ENCODE measurements at places on chromosomes 2 and 18.

- no peak for DNase-seq
Observed at GRCh38 chr2:54956111-54956627, 94.1 kb downstream of the RTN4 start.

GRCh38 chr2:115825912-115826311 lies 1383.5 kb downstream of the DPP10 start:
- DNase-seq: no peak

- DNase-seq: no peak
Observed at GRCh38 chr18:39776766-39777165, 2178.3 kb upstream of the PIK3C3 start.

DNA sequence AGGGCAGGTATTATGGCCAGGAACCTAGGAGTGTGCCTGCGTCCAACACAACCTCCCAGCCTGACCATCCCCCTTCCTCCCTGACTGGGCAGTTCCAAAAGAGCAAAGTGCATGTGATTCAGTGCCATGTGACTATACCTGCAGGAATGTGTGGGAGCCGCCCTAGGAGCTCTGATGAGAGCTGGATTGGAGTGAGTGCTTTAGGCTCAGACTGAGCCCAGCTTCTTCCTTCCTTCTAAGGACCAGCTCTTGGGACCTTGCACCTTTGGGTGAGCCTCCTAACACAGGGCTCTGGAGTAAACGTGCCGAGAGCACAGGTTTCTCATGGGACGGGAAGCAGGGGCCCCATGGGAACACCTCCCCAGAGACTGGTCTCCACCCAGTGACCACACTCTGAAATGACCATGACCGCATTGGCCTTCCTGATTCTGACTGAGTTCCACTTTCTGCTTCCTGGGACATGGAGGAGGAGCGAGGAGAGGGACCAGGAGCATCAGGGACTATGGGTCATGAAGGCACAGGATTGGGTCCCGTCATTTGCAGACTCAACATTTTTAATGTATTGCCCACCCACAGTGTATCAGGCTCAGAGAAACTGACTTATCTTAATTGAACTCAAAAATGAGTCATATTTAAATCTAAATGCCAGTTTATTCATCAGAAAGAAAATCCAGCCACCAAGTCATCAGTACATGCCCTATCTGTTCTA lies 87.8 kb upstream of the BCL2L11 start:
- no peak for DNase-seq

DNA sequence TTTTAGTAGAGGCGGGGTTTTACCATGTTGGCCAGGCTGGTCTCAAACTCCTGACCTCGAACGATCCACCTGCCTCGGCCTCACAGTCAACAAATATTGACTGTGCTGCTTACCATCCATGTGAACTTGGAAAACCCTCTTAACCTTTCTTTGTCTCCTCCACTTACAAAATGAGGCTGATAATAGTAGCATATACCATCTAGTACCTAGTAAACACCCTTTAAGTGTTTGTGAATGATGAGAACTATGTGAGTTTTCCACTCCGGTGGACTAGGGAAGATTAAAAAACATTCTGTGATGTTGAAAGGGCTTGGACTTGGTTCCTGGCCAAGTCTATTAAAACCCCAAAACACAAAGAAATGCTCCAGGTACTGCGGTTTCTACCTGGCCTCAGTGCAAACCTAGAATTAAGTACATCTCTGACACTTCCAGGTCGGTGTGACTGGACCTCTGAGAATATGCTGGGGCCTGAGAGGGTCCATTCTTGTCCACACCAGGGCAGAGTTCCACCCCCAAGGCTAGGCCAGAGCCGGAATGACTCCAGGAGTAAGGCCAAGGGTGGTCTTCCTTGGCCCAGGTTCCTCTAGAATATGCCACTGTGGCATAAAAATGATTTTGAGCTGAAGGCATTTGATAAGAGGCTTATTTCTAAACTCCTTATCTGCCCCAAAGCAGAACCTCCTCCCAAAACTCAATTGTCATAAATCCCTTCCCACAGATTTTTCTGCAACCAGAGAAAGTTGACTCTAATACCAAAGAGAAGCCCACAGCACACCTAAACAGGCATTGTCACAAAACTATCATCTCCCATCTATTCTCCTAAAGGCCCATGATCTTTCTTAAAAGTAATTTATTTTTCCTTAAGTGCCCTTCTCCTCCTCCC lies 217.5 kb downstream of the TGIF1 start:
- DNase-seq: no peak

GRCh38 chr18:67192535-67192934 lies 324.0 kb downstream of the DSEL start:
- DNase-seq: no peak
